Stimulated activated CD8-positive, alpha-beta memory T cell treated with anti-CD3 and anti-CD28 coated beads, Interleukin-4, amount 100 ng/mL, for 1 hour (primary cell): ENCODE measurements at places on chromosomes 2 and 18.

DNA sequence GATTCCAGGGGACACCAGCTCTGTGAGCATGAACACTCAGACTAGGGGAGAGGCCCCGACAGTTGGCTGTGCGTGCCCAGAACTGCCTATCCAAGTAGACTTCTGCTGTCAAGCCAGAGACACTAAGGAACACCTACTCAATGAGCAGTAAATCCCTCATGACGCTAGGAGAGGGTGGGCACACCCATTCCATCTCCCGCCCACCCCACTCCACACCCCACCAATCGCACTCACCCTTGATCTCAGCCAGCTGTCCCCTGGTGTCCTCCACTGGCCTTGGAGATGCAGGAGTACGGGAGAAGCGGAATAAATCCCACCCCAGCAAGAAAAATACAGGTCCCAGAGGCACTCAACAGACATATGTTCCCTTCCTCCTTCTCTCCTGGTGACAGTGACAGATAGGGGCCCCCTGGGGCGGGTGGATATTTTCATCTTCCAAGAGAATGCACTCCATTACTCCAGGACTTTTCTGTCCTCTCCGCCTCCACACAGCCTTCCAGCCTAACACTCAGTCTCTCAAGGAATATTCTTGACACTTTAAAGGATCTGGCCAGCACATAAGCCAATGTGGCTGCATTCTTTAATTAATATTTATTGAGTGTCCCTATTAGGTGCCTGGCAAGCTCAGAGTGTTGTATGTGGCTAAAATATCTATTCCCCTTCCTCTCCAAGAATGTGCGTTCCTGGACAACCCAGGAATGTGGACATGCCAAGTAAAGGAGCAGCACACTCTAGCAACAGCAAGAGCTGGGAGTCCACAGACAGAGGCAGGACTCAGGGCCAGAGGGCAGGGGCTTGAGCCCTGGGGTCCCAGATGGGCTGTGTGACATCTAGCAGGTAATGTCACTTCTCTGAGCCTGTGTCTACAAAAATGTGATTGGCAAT, 13.1 kb upstream of the SMAD7 start:
- DNase-seq = no peak

- DNase-seq = no peak
These were observed 1118.8 kb upstream of the ZEB2 start for GRCh38 chr2:145638675-145639074.

- no peak for DNase-seq
These were observed 6.5 kb upstream of the LOXHD1 start for GRCh38 chr18:46663539-46663938.

- no peak for DNase-seq
These were observed 84.1 kb downstream of the ALPK2 start for GRCh38 chr18:58544616-58545337.

- DNase-seq = no peak
These were observed 60.6 kb downstream of the INHBB start for GRCh38 chr2:120406566-120406965.

DNA sequence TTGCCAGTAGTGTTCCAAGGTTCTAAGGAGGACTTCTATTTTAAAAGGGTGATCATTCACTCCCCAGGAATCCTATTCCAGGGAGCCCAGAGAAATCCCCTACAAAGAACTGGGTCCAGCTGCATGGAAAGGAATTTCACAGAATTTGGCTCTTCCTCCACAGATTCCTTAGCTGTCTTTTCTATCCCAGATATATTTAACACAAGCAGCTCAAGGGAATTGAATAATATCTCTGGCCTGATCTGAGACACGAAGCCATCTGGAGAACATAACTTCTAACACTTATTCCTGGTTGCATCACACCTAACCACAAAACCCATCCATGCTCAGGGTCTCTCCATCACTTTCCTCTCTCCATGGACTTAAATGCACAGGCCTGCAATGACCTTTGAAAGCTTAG, 306.7 kb upstream of the ACVR2A start:
- no peak for DNase-seq

- DNase-seq = no peak
These were observed 351.6 kb downstream of the PTPRM start for GRCh38 chr18:7918701-7919100.

GRCh38 chr2:24315669-24316068, 44.7 kb downstream of the ITSN2 start:
- no peak for DNase-seq

DNA sequence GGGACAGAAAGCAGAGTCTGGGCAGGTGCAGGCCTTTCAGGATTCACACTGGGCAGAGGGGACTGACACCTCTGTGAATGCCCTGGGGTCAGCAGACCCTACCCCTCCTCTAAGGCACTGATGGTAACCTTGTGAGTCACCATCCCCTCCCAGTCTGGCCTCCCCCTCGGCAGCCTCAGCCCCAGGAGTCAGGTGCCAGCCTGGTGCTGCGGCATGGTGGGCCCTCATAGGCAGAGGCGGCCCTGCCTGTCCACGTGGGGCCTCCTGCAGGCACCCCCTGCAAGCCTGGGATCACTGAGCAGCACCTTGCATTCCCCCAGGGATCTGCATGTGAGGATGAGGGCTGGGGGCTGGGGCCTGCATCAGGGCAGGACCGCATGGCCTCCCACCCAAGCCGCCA, 4.8 kb upstream of the GPR17 start:
- no peak for DNase-seq

DNA sequence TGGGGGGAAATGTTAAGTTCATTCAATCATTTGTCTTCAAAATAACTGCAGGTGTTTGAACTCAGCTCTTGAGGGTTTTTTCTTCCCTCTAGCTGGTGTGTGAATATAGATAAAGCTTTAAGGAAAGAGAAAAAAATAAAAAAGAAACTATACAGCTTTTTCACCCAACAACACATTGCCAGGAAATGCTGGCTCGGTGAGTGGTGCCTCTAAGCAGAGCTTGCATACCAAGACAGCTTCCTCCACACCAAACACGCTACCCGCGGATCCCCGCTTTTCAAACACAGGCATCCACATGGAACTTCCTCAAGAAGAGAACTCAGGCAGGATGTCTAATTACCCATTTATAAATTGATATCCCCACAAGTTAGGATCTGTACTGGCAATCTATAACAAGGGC, 69.8 kb upstream of the TANK start:
- DNase-seq = no peak

DNA sequence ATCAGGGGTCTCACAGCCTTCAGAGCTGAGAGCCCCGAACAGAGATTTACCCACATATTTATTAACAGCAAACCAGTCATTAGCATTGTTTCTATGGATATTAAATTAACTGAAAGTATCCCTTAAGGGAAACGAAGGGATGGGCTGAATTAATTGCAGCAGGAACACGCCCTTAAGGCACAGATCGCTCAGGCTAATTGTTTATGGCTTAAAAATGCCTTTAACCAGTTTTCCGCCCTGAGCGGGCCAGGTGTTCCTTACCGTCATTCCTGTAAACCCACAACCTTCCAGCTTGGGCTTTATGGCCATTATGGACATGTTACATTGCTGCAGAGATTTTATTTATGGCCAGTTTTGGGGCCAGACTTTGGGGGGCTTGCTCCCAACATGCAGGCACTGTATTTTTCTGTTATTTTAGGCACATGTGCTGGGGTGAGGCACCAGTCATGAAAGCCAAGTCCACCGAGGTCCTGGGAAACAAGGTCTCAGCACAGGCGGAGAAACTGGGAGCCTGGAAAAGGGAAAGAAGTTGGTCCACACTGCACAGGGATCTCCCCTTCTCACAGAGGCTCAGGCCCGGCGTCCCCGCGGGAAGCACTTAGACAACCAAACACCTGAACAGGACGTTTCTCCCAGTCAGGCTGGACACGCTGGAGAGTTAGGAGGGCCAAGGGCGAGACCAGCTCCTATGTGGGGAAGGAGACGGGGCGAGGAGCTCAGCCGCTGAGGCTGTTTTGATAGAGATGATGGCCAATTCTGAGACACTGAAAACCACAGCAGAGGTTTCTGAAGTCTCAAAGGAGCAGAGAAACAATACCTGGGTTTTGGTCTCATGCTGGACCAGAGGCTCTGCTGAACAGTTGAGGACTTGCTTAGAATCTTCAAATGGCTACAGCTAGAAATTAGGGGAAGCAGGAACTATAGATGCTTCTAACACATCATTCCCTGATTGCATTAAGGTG, 86.7 kb downstream of the TMEM18 start:
- DNase-seq = no peak

DNA sequence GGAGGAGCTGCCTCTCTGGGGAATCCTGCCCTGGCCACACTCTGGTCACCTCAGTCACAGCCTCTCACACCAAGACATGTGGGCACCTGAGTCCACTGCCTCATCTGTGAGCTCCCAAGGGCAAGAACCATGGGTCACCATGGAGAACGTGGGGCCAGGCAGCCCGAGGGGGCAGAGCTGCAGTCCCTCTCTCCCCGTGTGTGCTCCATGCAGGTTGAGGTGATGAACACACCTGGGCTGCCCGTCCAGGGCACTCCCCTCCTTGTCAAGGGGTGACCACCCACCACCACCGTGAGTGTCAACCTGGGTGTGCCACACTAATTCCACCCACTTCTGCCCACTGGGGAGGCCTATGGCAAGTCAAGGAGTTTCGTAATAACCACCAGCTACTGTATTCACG, 159.6 kb upstream of the RAB6C start:
- DNase-seq = no peak

DNA sequence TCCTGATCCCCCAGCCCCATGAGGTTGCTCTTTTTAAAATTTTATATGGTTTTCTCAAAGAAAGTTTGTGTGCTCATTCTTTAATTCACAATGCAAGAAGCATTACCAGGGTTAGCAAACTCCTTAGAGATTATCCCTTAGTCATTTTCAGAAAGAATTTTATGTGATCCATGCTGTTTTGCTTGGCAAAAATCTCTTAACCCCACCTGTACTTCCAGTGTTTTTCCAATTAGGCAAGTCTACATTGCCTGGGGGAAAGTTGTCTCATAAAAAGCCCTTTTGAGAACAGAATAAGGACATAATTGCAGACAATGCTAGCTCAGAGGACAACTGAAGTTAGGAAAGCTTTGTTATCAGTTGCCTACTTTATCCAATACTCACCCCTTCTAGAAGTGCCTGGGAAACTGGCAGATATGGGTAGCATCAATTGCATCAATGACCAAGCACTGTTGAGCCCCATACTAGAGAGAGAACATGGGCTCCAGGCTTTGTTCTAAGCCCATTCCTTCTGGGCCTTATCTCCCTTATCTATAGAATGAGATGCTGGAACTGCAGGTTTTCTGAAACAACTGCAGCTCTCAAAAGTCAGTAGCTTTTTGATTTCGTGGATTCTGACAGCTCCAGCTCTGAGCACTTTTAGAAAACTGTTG, 265.9 kb upstream of the SPHKAP start:
- no peak for DNase-seq

GRCh38 chr2:44948565-44949328, 7.2 kb downstream of the SIX3 start:
- no peak for DNase-seq

- DNase-seq = no peak
These were observed 68.7 kb downstream of the RHBDD1 start for GRCh38 chr2:226904592-226904991.

GRCh38 chr2:181924336-181924735, 32.8 kb downstream of the ITPRID2 start:
- no peak for DNase-seq

DNA sequence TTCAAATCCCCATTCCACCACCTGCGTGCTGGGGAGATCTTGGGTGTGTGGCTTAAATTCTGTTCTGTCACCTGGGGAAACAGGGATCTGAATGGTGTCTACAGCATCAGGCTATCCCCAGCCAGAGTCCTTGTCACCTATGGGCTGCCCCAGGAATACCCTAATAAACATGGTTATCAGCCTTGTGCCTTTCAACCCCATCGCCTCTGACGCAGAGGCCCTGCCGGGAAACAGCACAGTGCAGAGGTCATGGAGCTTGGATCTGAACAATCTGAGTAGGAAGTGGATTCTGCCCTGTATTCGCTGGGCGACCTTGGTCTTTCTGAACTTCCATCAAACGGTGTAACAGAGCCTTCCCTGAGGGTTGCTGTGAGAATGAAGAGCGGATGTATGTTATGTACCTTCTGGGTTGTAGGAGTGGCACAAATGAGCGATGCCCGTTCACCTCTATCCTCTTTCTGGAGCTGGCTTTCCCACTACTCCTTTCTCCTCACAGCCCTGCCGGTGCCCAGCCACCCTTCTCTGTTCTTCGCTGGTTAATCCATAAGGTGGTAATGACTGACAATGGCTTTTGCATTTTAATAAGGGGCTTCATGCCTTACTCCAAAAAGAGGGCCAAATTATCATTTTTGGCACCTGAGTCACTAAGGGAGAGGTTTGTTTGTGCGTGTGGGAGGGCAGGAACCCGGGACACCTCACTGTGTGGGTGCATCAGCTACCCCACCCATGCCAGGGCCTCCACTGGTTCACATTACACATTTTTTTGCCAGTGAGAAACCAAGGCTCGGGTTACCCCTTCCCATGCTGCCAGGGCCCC, 256.5 kb downstream of the MYCN start:
- no peak for DNase-seq

DNA sequence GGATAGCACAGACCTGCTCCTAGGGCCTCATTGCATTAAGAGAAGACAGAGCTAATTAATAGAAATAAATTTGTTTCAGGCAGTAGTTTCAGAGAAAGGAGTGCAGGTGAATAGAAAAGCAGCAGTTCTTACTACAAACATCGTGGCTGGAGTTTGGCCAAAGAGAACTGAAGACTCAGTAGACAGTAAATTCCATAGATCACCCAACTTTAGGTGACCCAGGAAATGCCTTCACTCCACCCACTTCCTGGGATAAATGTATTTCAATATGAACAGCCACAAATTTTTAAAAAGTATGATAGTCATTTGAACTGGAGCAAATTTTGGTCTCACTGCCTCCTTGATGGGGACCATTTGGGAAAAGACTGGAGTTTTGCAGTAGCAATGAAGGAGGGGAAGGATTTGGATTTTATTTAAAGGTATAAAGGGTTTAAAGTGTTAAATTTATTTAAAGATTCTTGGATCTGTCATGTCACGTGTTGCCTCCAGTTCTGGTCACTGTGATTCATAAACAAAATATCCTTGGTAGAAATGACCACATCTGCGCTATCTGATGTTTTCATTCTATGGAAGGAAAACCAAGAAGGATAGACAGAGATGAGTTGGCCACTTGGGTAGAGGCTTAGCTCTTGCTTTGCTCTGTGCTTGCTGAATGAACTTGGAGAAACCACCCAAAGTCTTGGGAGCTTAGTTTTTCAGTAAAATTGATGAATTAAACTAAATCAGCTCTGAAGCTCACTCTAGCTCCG, 390.2 kb downstream of the THSD7B start:
- no peak for DNase-seq

DNA sequence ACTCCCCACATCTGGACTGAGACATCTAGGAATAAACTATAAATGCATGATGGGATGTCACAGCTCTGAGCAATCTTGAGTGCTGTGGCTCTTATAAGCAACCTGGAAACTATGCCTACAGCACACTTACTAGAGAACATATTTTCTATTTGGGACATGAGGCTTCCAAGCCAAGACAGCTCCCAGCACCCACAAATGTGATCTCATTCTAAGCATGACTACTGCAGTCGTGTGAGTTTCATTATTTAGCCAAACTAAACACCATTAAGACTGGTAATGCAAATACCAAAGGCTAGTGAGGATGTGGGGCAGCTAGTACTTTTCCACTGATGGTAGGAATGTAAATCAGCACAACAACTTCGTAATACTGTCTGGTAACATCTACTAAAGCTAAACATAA, 72.5 kb downstream of the RTTN start:
- no peak for DNase-seq
